ENCODE measurements at places on chromosomes 5 and 9. TPM values are rescaled to one million over a fixed set of nuclear protein-coding genes. Genes with fewer than 3 reads are reported as not detected.

Gene CHMP5
- 124 TPM for total RNA-seq

Gene ISL1
- not detected for total RNA-seq

Gene LTC4S
- 0.83 TPM for total RNA-seq

Gene AIF1L
- total RNA-seq: 0.51 TPM

Gene POC5
- 13.9 TPM for total RNA-seq

Gene PDE6A
- under 0.01 TPM for total RNA-seq

Gene GABRG2
- under 0.01 TPM for total RNA-seq

DNA sequence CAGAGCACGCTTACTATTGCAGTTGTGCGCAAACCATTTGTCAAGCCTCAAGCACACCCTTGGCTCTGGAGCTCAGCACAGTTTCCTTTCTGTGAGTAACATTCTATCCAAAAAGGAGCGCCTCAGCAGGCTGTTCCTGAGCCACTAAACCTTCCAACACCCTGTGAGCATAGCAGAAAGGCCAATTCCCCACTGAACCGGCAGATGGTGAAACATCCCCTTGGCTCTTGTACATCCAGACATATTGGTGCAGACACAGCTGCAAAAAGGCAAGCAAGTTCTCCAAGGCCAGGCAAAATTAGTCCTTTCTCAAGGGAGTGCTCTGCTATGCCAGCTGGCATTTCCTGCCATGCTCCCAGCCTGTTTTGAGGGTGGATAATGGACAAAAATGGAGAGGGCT is 44.1 kb upstream of the CEMIP2 start:
- DNase-seq: peak; percentile 24

GRCh38 chr5:90128551-90128950 is 281.0 kb downstream of the CETN3 start:
- DNase-seq: no peak

DNA sequence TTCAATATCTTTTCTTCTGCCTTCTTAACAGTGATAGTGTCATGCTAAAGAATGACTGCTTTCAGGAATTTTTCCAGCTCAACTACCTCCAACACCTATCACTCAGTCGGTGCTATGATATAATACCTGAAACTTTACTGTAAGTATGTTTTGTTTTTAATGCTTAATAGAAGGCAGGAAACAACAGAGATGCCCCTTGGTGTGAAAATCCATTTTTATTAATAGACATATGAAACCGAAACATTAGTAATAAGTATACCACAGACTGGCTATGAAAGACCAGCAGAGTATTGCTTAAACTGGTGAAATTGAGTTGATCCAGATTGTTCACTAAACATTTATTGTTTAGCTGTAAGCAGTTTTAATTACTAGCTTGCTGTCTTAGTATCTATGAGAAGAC is 25.2 kb downstream of the SKP2 start:
- DNase-seq: no peak

DNA sequence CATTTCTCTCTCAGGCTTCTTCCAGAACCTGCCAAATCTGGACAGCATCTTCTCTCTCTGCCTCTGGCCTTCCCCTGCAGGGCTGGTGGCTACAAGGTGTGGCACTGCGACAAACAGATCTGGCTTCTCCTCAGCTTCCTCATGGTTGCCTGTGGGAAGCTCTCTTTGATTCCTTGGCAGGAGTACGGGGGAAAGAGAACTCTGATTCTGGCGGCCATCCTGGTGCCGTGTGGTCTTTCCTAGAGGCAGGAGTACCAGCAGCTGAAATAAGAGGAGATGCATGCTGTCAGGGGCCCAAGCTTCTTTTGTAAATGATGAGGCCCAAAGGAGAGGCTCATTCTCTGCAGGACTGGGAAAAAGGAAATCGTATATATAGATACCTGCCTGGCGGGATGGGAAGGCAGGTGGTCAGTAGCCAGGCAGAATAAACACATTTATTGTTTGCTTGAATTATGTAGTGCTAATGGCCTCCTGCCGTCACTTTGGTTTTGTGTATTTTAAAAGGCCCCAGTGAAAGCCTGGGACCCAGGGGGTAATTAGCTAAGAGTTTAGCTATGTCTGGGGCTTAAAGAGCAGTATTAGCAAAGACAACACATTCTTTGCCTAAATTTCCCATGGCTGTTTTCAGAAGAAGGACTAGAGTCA is at the start of gene CER1:
TSS of gene CER1 (minus strand) at position 343 of the 645 bp plus-strand sequence. CDS start at position 282, 61 bp downstream.
- no peak for DNase-seq

DNA sequence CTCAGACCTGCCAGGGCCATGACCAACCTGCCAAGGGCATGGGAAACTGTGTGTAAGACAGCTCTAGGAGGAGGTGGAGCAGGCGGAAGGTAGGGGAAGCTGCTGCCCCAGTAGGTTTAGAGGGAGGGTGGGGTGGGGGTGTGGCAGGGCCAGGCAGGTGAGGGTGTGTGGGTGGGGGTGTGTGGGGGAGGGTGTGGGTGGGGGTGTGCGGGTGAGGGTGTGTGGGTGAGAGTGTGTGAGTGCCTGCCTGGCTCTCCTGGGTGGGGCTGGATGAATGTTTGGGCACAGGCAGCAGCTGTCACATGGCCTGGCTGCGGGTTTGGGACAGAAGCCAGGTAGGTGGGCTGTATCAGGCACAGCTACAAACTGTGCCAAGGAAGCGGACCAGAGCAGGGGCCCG is 8.8 kb upstream of the N4BP3 start:
- no peak for DNase-seq

DNA sequence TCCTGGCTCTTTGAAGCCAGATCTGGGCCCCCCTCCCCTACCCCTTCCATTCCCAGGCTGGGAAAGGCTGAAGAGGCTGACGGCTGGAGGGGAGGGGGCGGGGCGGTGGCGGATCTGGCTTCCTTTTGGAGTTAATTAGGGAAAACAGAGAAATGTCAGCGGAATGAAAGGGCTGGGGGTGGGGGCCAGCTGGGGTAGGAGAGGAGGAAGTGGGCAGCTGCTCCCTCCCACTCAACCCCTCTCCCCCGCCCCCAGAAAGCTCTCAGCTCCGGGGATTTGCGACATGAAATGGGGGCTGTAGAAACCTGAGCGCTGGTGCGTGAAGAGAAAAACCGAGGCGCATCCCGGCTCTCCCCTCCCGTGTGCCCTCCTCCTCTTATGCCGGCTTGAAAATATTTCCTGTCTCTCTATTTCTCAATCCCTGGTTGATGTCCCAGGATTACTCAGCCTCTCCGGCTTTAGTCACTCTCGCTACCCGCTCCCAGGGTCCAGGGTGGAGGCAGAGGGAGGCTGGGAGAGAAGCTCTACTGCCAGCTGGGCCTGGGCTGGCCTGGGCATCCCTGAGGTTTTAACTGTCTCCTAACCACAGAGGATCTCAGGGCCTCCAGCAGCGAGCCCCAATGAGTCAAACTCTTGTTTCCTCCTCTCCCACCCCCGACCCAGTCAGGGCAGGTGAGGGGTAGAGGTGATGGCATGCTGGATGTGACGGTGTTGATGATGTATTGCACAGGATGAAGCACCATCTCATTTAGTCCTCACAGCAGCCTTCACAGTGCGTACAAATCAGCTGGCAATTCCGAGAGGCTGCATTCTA is 20.1 kb downstream of the PCDHGC5 start:
- peak; percentile 94 for DNase-seq

- DNase-seq: no peak
These were observed 30.4 kb downstream of the ELL2 start for GRCh38 chr5:95931079-95931833.

GRCh38 chr5:179375236-179375685 is 30.0 kb upstream of the ADAMTS2 start:
- no peak for DNase-seq

- DNase-seq: no peak
These were observed 16.6 kb downstream of the TUT7 start for GRCh38 chr9:86337469-86338108.

- DNase-seq: peak; percentile 57
These were observed 35.2 kb downstream of the LMNB1 start for GRCh38 chr5:126812199-126812570.

DNA sequence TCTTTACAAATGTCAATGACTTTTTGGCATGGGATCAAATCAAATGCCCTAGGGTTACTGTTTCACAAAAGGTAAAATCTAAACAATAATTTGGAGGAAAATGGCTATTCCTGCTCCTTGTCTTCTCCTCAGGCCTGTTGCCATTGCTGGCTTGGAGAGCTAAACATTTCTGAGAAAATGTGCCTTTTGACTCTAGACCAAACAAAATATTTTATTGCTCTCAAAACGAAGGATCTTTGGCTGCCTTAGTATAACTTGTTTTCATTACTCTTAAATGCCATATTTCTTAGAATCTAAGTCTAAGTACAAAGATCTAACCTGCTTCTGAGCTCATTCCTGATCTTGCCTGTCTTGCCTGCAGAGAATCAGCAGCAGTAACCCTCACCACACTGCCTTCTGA is 116.6 kb downstream of the MUSK start:
- DNase-seq: no peak

- no peak for DNase-seq
These were observed 183.3 kb downstream of the SEC61B start for GRCh38 chr9:99405359-99405758.

DNA sequence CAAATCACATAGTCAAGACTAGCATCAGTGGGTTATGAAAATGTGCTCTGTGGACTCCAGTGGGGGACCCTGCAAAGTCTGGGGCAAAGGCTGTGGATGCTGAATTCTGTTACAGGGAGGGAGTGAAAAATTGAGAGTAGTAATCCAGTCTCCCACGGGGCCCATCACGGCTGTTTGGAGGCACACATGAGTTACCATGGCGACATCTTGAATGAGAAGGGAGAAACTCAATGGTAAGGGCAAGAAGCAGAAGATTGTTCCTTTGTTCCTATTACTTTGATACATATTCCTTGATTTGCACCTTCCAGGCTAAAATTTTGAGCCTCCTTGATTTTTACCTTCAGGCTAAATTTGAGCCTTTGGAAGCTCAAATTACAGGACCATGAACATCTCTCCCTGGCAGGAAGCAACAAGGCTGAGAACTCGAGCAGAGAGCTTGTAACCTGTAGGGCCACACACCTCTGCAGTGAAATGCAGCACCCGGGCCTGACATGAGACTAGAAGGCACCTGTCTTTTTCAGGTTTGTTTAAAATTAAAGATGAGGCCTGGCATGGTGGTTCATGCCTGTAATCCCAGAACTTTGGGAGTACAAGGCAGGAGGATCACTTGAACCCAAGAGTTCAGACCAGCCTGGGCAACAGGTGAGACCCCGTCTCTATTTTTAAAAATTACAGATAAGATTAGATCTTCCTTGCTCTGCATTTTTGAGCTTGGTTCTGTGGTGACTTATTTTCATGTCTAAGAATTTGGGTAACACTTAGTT is 31.0 kb upstream of the ZFR start:
- DNase-seq: no peak

DNA sequence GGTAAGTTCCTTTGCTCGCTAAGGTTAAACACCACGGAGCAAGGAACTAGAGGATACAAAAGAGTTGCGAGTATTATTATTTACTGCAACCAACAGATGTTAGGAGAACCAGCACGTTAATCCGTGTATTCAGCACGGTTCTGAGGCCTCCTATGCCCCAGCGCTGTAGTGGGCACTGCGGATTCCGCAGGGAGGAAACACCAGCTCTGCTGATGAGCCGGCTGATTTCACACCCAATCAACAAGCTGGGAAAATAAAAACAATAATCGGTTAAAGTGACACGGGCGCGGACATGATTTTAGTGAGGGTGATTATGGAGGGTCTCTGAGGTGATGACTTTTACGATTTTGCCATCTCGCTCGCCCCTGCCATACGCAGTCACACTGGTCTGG is 702 bp upstream of the PRELID2 start:
- DNase-seq: no peak

- peak; percentile 90 for DNase-seq
These were observed 339.0 kb downstream of the NSG2 start for GRCh38 chr5:174384509-174384947.

DNA sequence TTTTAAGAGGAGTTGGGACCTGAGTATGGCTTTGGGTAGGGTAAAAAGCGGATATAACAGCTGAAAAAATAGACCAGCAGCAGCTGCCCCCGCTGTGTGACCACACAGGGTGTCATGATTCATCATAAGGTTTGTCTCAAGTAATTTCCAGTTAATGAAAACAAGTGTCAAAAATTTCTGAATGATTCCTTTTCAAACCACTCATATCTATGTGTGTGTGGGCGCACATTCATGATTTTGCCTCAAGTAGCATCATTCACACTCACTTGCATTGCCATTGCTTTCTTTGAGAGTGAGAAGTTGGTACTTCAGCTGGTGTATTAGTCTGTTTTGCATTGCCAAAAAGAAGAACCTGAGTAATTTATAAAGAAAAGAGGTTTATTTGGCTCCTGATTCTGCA is 12.1 kb upstream of the TNFAIP8 start:
- peak; percentile 60 for DNase-seq

DNA sequence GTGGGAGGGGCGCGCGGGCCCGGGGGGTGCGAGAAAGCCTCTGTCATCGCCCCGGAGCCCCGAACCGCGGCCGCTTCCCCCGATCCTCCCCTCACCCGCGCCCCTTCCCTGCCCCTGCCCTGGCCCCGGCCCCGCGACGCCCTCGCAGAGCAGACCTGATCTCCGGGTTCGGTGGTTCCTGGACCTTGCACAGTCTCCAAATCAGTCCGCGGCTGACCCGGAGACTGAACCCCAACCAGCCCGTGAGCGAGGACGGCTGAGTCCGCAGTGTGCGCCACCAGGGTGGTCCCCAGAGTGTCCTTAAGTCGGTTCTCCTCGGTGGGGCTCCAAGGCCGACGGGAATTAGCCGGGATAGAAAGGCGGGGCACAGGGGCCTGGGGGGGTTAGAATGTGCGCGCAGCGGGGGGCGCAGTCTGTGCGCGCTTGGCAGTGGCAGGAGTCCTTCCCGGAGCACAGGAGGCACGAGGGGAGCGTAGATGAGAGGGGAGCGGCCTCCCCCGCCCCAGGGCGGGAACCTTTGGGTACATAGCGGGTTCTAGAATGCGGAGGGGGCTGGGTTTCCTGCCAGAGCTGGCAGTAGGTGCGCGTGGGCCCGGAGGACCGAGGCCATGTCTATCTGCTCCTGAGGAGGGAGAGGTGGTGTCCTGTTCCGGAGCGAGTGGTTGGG is 779 bp downstream of the PKN3 start:
- no peak for DNase-seq

DNA sequence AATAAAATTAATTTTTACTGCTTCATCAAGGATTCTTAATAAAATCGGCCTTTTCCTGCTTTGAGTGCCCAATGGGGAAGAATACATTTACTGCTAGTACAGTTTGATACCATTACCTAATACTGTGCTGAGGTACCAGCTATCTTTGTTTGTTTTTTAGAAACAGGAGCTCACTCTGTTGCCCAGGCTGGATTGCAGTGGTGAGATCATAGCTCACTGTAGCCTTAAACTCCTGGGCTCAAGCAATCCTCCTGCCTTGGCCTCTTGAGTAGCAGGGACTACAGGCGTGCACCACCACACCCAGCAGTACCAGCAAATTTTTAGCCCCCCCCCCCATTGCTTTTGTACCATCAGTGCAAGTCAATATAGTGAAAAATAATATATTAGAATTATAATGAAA is 13.6 kb upstream of the ANKHD1 start:
- DNase-seq: no peak

GRCh38 chr9:16058131-16058549 is 505.3 kb downstream of the CCDC171 start:
- DNase-seq: peak; percentile 86

- DNase-seq: peak; percentile 9
These were observed 53.3 kb upstream of the LMNB1 start for GRCh38 chr5:126723643-126724042.

- DNase-seq: no peak
These were observed 6.7 kb downstream of the CDC37L1 start for GRCh38 chr9:4686112-4686511.

All from fibroblast of lung (primary cell).